ENCODE measurements at places on chromosomes 12 and 14.
A peak's percentile ranks its signal among the peaks of the same experiment; 100 is the strongest.

GRCh38 chr14:99850709-99851108 lies 57.5 kb downstream of the EML1 start:
- DNase-seq, result no peak

DNA sequence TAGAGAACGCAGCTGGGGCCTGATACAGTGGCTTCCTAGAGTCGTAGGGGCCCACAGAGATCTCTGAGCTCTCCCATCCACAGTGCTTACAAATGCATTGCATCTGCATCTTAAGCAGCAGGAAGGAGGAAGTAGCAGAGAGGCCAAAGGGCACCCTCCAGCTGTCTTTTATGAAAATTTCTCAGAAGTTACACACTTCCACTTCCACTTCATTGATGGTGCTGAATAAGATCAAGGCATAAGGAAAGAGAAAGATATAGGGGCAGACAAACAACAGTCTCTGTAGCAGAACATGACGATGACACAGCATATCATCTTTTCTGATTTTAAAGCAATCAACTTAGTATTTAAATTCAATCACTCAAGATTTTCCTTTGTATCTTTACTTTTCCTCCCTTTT lies 51.6 kb upstream of the ABCC9 start:
- no peak for DNase-seq

GRCh38 chr14:91379579-91379932 lies 38.1 kb downstream of the CCDC88C start:
- DNase-seq, result no peak

DNA sequence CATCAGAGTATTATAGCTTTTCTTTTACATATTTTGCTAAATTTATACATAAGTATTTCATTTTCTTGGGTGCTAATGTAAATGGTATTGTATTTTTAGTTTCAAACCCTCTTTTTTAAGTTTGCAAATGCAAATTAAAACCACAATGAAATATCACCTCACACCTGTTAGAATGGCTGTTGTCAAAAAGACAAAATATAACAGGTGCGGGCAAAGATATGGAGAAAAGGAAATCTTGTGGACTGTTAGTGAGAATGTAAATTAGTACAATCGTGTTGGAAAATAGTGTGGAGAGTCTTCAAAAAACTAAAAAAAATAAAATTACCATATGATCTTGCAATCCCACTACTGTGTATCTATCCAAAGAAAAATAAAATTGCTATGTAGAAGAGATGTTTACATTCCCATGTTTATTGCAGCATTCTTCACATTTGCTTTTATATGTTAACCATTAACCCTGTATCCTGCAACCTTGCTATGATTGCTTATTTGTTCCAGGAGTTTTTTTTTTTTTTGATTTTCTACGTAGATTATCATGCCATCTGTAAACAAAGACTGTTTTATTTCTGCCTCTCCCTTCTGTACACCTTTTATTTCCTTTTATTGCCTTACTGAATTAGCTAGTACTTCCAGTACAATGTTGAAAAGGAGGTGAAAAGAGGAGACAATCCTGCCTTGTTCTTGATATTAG lies 405.4 kb upstream of the MIS18BP1 start:
- no peak for DNase-seq

DNA sequence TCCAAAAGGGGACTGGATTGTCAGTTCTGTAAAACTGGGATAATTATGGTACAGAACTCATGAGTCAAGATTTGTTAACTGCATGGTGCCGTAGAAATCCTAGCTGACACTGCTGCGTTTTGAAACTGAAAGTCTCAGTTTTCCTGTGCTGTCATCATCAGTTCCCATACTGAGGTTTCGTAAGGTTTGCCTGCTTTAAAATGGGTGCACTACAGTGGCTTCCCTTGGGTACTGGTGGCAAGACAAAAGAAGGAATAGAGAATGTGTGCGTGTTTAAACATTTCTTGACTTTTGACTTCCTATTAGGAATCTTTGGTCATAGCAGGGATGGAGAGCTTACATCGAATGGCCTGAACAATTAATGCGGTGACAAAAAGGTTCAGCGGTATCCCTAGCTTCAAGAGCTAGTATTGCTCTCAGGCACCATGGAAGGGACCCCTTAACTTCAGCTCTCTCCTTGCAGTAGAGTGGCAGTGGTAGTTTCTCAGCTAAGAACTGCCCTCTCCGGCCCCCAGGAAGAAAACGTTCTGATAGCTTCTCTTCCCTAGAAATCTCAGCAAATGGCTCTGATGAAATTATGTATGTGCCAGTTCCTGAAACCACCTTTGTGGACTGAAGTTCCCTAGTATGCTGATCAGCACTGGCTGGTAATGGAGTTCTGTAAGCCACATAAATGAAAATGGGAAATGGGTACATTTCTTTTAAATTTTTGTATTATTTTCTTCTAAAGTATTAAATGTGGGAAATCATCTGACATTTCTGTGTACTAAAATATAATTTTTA lies 28.9 kb downstream of the ANO6 start:
- DNase-seq, result no peak

GRCh38 chr12:121216102-121216501 lies 6.2 kb downstream of the P2RX4 start:
- no peak for DNase-seq

DNA sequence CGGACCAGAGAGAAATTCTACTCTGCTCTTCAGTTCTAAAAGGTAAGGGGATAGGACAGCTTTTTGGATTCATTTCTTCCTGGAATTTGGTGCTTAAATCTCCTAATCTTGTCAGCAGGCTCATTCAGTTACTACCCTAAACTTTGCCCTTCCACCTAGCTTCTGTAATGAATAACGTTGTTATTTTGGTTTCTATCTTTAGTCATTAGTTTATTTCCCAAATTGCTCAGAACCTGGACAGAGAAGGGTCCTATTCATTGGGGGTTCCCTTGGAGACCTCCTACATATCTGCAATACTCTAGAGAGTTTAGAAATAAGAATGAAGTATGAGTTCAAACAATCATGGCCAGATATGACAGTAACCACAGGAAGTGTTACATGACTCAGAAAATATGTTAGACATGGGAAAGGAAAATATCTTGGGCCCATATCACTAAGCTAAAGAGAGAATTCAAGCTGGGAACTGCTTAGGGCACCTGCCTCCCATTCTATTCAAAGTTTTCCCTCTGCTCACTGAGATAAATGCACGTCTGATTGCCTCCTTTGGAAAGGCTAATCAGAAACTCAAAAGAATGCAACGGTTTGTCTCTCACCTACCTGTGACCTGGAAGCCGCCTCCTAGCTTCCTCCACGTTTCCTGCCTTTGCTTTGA lies 87.9 kb downstream of the GAS2L3 start:
- DNase-seq, result no peak

DNA sequence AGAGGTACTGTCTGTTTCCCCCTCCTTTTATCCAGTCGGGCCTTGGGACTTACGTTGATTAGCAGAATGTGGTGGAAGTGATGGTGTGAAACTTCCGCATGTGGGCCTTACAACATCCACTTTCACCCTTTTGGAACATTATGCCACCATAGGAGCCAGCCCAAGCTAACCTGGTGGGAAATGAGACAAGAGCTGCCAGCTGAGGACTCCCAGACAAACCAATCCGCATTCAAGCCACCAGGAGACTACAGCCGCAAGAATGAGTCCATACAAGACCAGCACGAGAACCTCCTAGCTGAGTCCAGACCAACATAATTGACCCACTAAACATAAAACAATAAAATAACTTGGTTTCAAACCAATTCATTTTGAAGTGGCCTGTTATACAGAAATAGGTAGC lies 9.1 kb upstream of the PTGER2 start:
- no peak for DNase-seq

- no peak for DNase-seq
Measured at GRCh38 chr12:78726854-78727253, 137.7 kb upstream of the SYT1 start.

GRCh38 chr12:39846304-39846703 lies 226.7 kb upstream of the ABCD2 start:
- DNase-seq, result no peak

DNA sequence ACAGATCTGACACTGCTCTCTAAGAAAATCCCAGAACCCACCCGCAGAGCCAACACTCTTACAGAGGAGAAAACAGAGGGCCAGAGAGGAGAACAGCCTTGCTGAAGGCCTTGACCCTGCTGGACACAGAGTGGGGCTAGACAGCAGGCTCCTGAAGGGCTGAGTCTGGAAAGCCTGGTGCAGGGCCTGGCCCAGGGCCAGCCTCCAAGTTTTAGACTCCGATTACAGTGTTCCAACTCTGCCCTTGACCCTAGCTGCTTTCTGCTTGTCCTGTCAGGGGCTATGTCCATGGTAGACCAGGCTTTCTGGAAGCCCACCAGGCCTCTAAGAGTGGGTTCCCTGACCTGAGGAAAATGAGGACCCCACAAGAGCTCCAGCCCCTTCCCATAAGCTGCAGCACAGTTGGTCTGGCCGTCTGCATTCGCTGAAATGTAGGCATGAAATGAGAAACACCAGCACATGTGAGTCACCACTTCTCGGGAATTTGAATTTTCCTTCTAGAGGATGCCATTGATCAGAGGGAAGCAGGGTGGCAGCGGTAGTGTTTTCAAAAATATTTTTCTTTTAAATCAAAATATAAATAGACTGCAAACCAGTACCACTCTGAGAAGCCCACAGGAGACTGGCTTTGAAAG lies 154.4 kb downstream of the CALM1 start:
- no peak for DNase-seq

DNA sequence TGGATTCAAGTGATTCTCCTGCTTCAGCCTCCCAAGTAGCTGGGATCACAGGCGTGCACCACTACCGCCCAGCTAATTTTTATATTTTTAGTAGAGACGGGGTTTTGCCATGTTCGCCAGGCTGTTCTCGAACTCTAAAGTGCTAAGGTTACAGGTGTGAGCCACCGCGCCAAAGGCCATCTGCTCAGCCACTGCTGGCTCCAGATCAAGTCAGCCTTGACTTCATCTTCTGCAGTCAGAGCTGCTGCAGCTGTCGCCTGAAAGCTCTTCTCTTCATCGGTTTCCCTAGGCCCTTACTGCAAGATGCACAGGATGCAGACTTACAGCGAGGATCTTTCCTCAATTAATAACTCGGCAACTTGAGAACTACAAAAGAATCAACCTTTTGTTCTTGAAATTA lies 66.8 kb downstream of the CLIP1 start:
- DNase-seq, result no peak

DNA sequence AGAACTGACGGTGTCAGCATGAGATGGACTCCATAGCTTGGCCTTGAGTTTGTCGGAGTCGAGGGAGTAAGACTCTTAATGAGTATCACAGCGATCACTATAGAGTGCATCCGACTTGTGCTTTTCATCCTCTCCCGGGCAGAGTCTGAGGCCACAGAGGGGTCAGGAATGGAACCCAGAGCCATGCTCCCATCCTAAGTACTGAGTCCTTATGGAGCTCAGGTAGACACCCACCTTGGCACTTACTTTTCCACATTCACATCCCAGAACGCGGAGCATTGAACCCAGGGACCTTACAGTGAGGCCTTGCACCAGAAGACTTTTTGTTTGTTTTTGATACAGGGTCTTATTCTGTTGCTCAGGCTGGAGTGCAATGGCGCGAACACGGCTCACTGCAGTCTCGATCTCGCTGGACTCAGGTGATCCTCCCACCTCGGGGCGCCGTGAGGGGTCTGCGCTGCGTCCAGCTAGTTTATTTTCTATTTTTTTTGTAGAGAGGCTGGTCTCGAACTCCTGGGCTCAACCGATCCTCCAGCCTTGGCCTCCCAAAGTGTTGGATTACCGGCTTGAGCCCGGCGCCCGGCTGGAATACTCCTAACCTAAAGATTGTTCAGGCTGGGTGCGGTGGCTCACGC lies 719 bp upstream of the SRSF9 start:
- DNase-seq, result peak; percentile 39

DNA sequence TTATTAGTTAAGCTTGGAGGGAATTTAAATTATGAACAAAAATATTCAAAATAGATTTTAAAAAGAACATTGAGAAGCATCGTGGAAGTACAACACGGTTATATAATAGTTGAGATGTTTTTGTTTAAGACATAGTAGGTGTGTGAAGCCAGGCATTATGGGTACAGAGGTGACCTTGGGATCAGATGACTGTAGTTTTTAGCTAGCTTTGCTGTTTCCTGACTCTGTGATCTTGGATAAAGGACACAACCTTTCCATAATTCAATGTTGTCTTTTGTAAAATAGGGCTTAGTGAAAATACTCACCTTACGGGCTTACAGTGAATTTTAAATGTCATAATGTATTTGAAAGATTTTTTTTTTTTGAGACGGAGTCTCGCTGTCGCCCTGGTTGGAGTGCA lies 239.7 kb downstream of the SLC2A13 start:
- no peak for DNase-seq

DNA sequence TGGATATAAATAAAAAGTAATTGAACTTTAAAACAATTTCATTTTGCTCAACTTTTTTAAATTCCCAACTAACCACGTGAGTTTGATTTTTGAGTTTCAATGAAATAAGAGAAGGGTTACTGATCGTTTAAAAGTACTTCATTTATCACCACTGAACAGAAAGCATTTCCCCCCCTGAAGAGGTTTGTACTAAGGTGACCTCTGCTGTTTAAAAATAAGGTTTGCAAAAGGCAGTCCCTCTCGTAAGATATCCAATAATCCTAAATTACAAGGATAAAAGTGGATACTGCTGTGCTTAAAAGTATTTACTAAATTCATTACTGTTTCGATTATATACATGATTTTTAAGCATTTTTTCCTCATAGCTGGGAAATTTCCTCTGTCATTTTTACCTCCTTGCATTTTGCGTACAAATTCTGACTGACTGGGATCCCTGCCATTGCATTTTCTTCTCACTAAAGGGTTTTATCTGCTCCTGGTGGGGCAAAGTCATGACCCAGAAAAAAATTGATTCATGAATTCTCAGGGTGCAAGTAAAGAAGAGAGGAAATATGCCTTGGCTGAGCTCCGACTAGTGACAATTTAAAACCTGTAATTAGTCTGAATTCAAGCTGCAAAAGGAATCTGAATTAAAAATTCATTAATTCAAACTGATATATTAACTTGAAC lies 463.8 kb downstream of the PRKD1 start:
- no peak for DNase-seq

DNA sequence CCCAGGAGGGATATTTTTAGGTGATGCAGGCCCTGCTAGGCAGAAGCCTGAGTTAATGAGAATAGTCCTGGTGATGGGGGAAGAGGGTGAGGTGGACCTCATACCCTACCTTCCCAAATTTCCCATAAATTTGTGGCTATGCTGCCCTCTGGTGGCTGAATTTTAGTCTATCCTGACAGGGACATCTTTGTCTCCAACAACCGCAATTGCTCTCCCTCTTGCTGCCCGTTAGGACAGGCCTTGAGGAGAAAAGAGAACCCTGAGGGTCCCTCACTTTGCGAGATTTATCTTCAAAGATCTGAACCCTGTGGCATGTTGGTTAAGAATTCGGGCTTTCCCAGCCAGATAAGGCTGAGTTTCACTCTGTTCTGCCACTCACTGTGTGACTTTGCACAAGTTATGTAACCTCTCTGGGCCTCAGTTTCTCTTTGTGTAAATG lies 9.8 kb upstream of the ZNF385A start:
- no peak for DNase-seq

- no peak for DNase-seq
Measured at GRCh38 chr14:62213516-62213915, 451.3 kb downstream of the SNAPC1 start.

DNA sequence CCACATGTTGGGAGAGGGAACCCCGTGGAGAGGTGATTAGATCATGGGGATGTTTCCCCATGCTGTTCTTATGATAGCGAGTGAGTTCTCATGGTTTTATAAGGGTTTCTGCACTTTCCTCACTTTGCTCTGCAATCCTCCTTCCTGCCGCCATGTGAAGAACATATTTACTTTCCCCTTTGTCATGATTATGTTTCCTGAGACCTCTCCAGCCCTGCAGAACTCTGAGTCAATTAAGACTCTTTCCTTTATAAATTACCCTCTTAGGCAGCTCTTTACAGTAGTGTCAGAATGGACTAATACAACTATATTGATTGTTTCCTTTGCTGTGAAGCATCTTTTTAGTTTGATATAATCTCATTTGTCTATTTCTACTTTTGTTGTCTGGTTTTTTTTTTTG lies 13.1 kb upstream of the RASSF9 start:
- no peak for DNase-seq

Measured in right cardiac atrium (tissue), 5 donors.